ENCODE measurements at places on chromosomes 1 and 21. TPM values are rescaled to one million over a fixed set of nuclear protein-coding genes. Genes with fewer than 3 reads are reported as not detected.

The NBPF6 gene
- not detected for total RNA-seq

The LRRC39 gene
- 0.43 TPM for total RNA-seq

The SCCPDH gene
- 55.9 TPM for total RNA-seq

The PAX7 gene
- not detected for total RNA-seq

The CFHR5 gene
- total RNA-seq = not detected

The FCGR1A gene
- total RNA-seq = not detected

The TSPAN1 gene
- 0.80 TPM for total RNA-seq

The LGR6 gene
- total RNA-seq = not detected

The FCRL1 gene
- total RNA-seq = not detected

The PPM1J gene
- 1.9 TPM for total RNA-seq

The IRF6 gene
- 20.8 TPM for total RNA-seq

The ARHGAP30 gene
- not detected for total RNA-seq

The NLRP3 gene
- total RNA-seq = 0.14 TPM

The TMEM79 gene
- 0.93 TPM for total RNA-seq

The CRYZL1 gene
- total RNA-seq = 37.5 TPM

The PGLYRP3 gene
- total RNA-seq = not detected

The PGLYRP4 gene
- not detected for total RNA-seq

The GABRD gene
- not detected for total RNA-seq

The THEMIS2 gene
- total RNA-seq = 2.7 TPM

The CNKSR1 gene
- total RNA-seq = not detected

The LYPLA2 gene
- total RNA-seq = 84.0 TPM

The FAM177B gene
- not detected for total RNA-seq

The UBE2U gene
- total RNA-seq = not detected

The PDE4B gene
- total RNA-seq = 72.7 TPM

The RPTN gene
- not detected for total RNA-seq

The METTL25B gene
- total RNA-seq = 10.0 TPM

The LCE3E gene
- total RNA-seq = not detected

The APP gene
- 1,148 TPM for total RNA-seq

The NPHS2 gene
- total RNA-seq = not detected

The PTAFR gene
- 0.14 TPM for total RNA-seq

The CSF3R gene
- total RNA-seq = not detected

The UBASH3A gene
- not detected for total RNA-seq

The FCRL4 gene
- total RNA-seq = not detected

The PTPN22 gene
- total RNA-seq = 15.8 TPM

The CLCA2 gene
- 0.13 TPM for total RNA-seq

The CAPZA1 gene
- 374 TPM for total RNA-seq

The DHCR24 gene
- total RNA-seq = 244 TPM

The CFAP107 gene
- total RNA-seq = not detected

The IGSF9 gene
- not detected for total RNA-seq

The LRRC3 gene
- total RNA-seq = 2.4 TPM

The CHIA gene
- not detected for total RNA-seq

The CDC20 gene
- total RNA-seq = 147 TPM

The VANGL2 gene
- not detected for total RNA-seq

The AKR7A3 gene
- 0.40 TPM for total RNA-seq

The AIM2 gene
- total RNA-seq = 0.29 TPM

The NBPF4 gene
- total RNA-seq = not detected

The HSF2BP gene
- total RNA-seq = 1.1 TPM

The MYOG gene
- not detected for total RNA-seq
